ENCODE measurements at places on chromosomes 3 and 15. TPM values are rescaled to one million over a fixed set of nuclear protein-coding genes. Genes with fewer than 3 reads are reported as not detected.

DNA sequence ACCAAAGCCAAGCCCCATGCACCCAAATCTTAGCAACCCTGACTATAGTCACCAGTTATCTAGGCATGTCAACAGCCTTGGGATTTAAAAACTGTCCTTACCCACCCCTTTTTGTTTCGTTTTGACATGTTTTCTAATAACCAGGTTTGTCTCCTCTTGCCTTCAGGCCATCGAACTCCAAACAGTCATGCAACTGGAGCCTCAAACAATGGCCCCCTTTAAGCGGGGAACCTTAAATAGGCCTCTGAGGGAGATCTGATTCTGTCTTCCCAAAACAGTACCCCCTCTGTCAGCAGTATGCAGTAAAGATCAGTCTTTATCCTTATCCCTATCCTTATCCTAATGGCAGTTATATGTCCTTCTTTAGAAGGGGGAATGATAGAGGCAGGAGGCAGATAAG, 105.7 kb downstream of the DPH6 start:
- H3K4me1 ChIP-seq: no peaks in the 10 kb centered on the region
- no peak overlapping the region for H3K27ac ChIP-seq
- no peak for DNase-seq

DNA sequence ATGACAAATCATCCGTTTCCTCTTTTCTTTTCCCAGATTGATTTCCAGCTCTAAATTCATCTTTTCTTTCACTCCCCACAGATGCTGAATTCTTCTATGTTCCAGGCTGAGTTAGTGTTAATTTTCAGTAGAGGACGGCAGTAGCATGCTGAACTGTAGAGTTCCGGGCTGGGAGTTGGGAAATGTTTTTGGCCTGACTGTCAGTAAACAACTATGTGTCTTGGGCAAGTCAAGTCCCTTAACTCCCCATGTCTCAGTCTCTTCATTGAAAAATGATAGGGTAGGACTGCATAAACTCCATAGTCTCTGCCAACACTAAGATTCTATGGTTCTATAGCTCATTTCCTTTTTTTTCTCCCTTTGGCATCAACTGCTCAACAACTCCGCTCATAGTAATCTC, 333.9 kb downstream of the TIGIT start:
- peak; percentile 14 for DNase-seq
- peaks cover 19% of the 10 kb centered on the region for H3K4me1 ChIP-seq
- no peak overlapping the region for H3K4me3 ChIP-seq
- H3K27ac ChIP-seq: peak overlapping the region; percentile 31
- H3K36me3 ChIP-seq: no peaks in the 10 kb centered on the region

GRCh38 chr3:165855581-165855980, 18.4 kb upstream of the BCHE start:
- no peaks in the 10 kb centered on the region for H3K36me3 ChIP-seq
- H3K27ac ChIP-seq: no peak overlapping the region
- H3K27me3 ChIP-seq: no peaks in the 10 kb centered on the region
- H3K4me3 ChIP-seq: no peak overlapping the region
- DNase-seq: no peak

- DNase-seq: no peak
- H3K4me3 ChIP-seq: no peak overlapping the region
- no peak overlapping the region for H3K27ac ChIP-seq
- no peaks in the 10 kb centered on the region for H3K36me3 ChIP-seq
Measured at GRCh38 chr15:42619656-42620371, 44.4 kb downstream of the STARD9 start.

The FOXB1 gene
- not detected for total RNA-seq

- H3K36me3 ChIP-seq: no peaks in the 10 kb centered on the region
- no peak for DNase-seq
- H3K27me3 ChIP-seq: no peaks in the 10 kb centered on the region
- no peak overlapping the region for H3K4me3 ChIP-seq
- peaks cover 37% of the 10 kb centered on the region for H3K4me1 ChIP-seq
- peak overlapping the region; percentile 49 for H3K27ac ChIP-seq
Measured at GRCh38 chr3:123084738-123085237, 18.0 kb downstream of the PDIA5 start.

DNA sequence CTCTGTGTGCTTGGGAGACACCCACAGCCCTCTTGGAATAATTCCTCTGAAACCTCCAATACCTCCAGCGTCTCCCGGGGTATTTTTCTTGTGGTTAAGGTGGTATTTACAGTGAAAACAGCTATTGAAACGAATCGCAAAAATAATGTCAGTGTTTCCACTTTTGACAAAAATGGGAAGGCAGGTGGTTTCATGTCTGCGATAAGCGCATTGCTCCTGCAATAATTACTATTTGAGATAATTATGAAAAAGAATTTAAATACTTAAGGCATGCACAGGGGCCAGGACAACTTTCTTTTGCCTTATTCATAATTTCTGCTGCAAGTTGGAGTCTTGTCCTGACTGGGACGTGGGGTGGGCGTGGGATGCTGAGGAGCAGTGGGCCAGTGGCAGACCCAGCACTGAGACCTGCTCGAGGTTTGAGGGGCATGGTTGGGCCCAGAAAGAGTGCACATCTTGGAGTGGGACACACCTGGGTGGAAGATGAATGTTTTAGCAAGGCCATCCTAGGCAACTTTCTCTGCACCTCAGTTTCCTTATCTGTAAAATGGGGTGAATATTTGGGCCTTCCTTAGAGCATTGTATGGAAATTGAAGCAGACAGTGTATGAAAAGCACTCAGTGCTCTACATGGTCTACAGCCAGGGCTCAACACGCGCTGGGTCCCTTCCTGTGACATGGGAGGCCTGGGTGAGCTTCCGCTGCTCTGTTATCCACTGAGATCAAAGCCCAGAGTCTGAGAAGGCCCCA, 110.5 kb downstream of the FBLN2 start:
- H3K4me3 ChIP-seq: no peak overlapping the region
- peaks cover 3% of the 10 kb centered on the region for H3K4me1 ChIP-seq
- H3K27ac ChIP-seq: no peak overlapping the region
- H3K27me3 ChIP-seq: peaks cover 39% of the 10 kb centered on the region
- no peaks in the 10 kb centered on the region for H3K36me3 ChIP-seq

The HTR3E gene
- 1.3 TPM for total RNA-seq

DNA sequence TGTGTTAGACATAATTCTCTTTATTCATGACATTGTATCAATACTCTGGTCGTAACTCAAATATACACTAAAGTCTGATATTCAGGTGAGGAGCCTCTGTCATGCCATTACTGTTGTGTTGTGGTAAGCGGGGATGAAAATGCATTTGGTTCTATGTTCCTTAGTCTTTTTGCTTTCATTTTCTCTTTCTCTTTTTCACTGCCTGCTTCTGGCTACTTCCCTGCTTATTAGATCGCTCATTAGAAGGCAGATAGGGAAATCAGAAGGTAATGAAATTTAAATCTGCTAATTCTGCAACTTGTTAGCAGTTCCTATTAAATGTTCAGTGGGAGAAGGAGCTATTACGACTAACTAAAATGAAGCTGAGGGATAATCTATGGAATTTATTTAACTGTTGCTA, 345.0 kb downstream of the GRM7 start:
- H3K36me3 ChIP-seq: no peaks in the 10 kb centered on the region
- H3K27ac ChIP-seq: no peak overlapping the region
- H3K27me3 ChIP-seq: no peaks in the 10 kb centered on the region
- no peaks in the 10 kb centered on the region for H3K4me1 ChIP-seq

The GOLGA6L4 gene
- total RNA-seq: 61.7 TPM

DNA sequence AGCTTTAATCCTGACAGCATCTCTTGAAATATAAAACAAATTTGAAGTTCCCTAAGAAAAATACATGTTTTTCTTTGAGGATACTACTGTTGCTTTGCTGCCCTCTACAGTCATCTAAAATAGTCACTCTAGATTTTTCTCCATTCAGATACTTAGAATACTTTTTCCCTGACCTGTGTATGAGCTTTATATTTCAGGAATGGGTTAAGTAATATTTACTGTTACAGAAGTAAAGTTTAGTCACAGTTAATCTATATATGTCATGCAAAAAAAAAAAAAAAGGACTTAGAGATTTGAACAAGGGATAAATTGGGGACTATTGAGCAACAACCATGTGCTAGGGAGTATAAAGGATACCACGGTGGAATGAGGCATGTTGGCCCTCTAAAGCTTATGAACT, 8.8 kb downstream of the NECTIN3 start:
- DNase-seq: no peak
- no peak overlapping the region for H3K27ac ChIP-seq
- no peaks in the 10 kb centered on the region for H3K36me3 ChIP-seq

- H3K27ac ChIP-seq: peak overlapping the region; percentile 58
- peaks cover 5% of the 10 kb centered on the region for H3K4me1 ChIP-seq
- peak; percentile 68 for DNase-seq
- H3K27me3 ChIP-seq: no peaks in the 10 kb centered on the region
- no peaks in the 10 kb centered on the region for H3K36me3 ChIP-seq
- no peak overlapping the region for H3K4me3 ChIP-seq
Measured at GRCh38 chr3:16841904-16842271, 42.9 kb upstream of the PLCL2 start.

DNA sequence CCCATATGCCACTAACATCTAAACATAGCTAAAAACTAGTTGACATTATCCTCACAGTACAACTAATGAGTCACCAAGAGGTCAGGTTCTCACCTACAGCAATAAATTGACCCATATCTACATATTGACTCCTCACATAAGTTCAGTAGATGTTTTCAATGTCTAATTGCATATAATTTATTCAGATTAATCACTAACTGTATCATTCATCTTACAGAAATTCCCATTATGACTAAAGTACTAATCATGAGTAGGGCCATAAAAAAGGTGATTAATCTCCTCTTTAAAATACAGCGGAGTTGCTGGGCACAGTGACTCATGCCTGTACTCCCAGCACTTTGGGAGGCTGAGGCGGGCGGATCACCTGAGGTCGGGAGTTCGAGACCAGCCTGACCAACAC, 82.4 kb upstream of the ST3GAL6 start:
- no peak overlapping the region for H3K4me3 ChIP-seq
- DNase-seq: no peak
- H3K36me3 ChIP-seq: no peaks in the 10 kb centered on the region
- H3K27me3 ChIP-seq: no peaks in the 10 kb centered on the region
- no peak overlapping the region for H3K27ac ChIP-seq

The TM4SF1 gene
- total RNA-seq: 30.3 TPM

The LRRC15 gene
- total RNA-seq: 0.32 TPM

The GOLGA8S gene
- not detected for total RNA-seq

- H3K4me3 ChIP-seq: no peak overlapping the region
- no peaks in the 10 kb centered on the region for H3K36me3 ChIP-seq
- DNase-seq: no peak
- H3K27ac ChIP-seq: no peak overlapping the region
Measured at GRCh38 chr3:87361271-87361670, 84.9 kb upstream of the POU1F1 start.

GRCh38 chr15:41489641-41490040, 4.0 kb upstream of the ITPKA start:
- no peak overlapping the region for H3K27ac ChIP-seq
- H3K4me3 ChIP-seq: no peak overlapping the region
- peaks cover 17% of the 10 kb centered on the region for H3K4me1 ChIP-seq
- no peaks in the 10 kb centered on the region for H3K36me3 ChIP-seq
- peaks cover 5% of the 10 kb centered on the region for H3K27me3 ChIP-seq

- H3K4me3 ChIP-seq: peak within 1 kb of the TSS; percentile 72
- peak within 1 kb of the TSS; percentile 94 for H3K27ac ChIP-seq
- H3K36me3 ChIP-seq: peaks cover 16% of the 10 kb centered on the region
Measured at GRCh38 chr3:40524568-40525285, at the start of gene ZNF621. ZNF621 (plus strand) TSS chr3:40524960; CDS start chr3:40525841, 881 bp downstream.

DNA sequence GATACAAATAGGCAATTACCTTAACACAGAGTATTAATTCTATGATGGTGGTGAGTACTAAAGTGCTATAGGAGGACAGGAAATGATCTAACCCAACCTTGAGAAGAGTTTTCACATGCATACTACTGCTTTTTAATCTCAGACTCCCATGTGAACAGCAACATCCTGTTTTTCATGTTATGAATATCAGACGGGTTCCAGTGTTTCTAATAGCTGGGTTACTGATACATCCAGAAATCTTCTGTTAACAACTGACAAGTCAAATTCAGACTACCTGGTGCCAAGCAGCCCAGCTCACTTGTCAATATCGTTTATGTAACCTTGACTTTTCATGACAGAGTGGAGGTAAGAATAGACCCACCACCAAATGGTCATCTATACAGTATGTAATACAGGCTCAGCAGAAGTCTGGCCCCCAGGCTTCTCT, 220.2 kb upstream of the COL8A1 start:
- H3K27me3 ChIP-seq: no peaks in the 10 kb centered on the region
- DNase-seq: no peak
- H3K36me3 ChIP-seq: no peaks in the 10 kb centered on the region
- no peak overlapping the region for H3K4me3 ChIP-seq

The SYNM gene
- total RNA-seq: 98.3 TPM

The FRMD4B gene
- total RNA-seq: 24.3 TPM

Measured in transverse colon (tissue), 4 donors.